Chondrocyte (in vitro differentiated cells): ENCODE measurements at places on chromosomes 12 and 14.

DNA sequence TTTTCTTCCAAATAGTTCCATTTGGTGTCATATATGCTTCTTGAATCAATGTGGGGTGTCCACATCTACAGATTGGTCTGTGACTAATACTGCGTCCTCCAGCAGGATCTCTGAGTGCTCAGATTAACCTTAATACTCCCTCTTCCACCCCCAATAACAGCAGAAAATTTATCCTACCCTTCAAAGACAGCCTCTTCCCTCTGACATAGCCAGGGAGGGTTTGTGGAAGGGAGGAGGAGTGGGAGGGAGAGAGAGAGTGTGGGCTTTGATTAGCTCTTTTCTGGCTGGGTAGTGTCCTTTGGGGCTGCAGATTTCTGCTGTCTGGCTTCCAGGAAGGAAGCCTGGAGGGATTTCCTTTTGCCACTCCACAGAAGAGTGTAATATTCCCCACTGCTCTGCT, 220.7 kb downstream of the TTC6 start:
- H3K4me3 ChIP-seq = no peak overlapping the region
- H3K4me1 ChIP-seq = peaks cover 17% of the 10 kb centered on the region
- H3K27ac ChIP-seq = no peak overlapping the region
- peaks cover 13% of the 10 kb centered on the region for H3K27me3 ChIP-seq

- peak overlapping the region; percentile 92 for H3K4me3 ChIP-seq
- no peaks in the 10 kb centered on the region for H3K36me3 ChIP-seq
- H3K27me3 ChIP-seq = peaks cover 7% of the 10 kb centered on the region
- peak; percentile 95 for DNase-seq
- peaks cover 20% of the 10 kb centered on the region for H3K4me1 ChIP-seq
- peak overlapping the region; percentile 86 for H3K27ac ChIP-seq
These were observed 771 bp downstream of the DAAM1 start for GRCh38 chr14:59189091-59189785.

- no peaks in the 10 kb centered on the region for H3K36me3 ChIP-seq
- no peak overlapping the region for H3K27ac ChIP-seq
- peaks cover 3% of the 10 kb centered on the region for H3K4me1 ChIP-seq
- H3K4me3 ChIP-seq = no peak overlapping the region
- H3K27me3 ChIP-seq = peaks cover 9% of the 10 kb centered on the region
These were observed 144.7 kb upstream of the RFLNA start for GRCh38 chr12:124150168-124150567.

DNA sequence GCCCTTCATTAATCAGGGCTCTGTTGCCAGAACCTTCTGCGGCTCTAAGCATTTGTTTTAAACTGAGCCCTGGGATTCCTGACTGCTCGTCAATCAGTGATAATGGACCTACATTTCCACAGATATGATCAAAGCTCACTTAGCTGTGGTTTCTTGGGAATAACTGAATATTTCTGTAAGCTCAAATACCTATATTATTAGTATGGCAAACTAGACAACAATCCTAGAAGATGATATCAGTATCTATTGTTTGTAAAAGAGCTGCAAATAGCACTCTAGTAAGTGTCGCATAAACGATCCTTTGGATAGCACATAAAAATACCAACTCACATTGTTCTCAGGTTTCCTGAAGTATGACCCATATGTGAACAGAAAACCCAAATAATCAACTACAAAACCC, 150.4 kb downstream of the PPM1H start:
- no peaks in the 10 kb centered on the region for H3K27me3 ChIP-seq
- peaks cover 5% of the 10 kb centered on the region for H3K36me3 ChIP-seq
- no peak overlapping the region for H3K27ac ChIP-seq
- peaks cover 26% of the 10 kb centered on the region for H3K4me1 ChIP-seq
- no peak for DNase-seq
- H3K4me3 ChIP-seq = no peak overlapping the region

GRCh38 chr14:44287858-44288257, 219.2 kb downstream of the FSCB start:
- no peak for DNase-seq
- no peaks in the 10 kb centered on the region for H3K4me1 ChIP-seq
- peaks cover 18% of the 10 kb centered on the region for H3K27me3 ChIP-seq
- no peak overlapping the region for H3K27ac ChIP-seq
- no peak overlapping the region for H3K4me3 ChIP-seq

- no peaks in the 10 kb centered on the region for H3K4me1 ChIP-seq
- DNase-seq = no peak
- no peak overlapping the region for H3K4me3 ChIP-seq
- peaks cover 16% of the 10 kb centered on the region for H3K27me3 ChIP-seq
These were observed 24.3 kb upstream of the FOXG1 start for GRCh38 chr14:28742171-28742846.

- peaks cover 4% of the 10 kb centered on the region for H3K27me3 ChIP-seq
- no peak overlapping the region for H3K4me3 ChIP-seq
- no peaks in the 10 kb centered on the region for H3K36me3 ChIP-seq
- DNase-seq = no peak
- H3K4me1 ChIP-seq = peaks cover 26% of the 10 kb centered on the region
- no peak overlapping the region for H3K27ac ChIP-seq
These were observed 148.7 kb upstream of the KRR1 start for GRCh38 chr12:75660107-75660530.

DNA sequence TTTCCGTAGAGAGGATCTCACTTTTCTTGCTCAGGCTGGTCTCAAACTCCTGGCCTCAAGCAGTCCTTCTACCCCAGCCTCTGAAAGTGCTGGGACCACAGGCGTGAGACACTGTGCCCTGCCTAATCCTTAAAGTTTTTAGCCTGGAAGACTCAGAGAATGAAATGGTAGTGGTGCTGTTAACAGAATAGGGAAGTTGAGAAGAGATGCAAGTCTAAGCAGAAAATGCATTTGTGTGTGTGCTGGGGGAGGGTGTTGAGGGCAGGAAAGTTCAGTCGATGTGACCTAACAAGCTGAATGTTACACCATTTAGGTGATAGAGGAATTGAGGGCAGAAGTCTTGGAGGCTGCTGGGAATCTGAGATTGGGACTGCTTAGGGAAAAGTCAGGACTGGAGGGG, 6.9 kb upstream of the TUBA1A start:
- H3K27ac ChIP-seq = no peak overlapping the region
- no peaks in the 10 kb centered on the region for H3K27me3 ChIP-seq
- DNase-seq = no peak
- H3K4me3 ChIP-seq = no peak overlapping the region

DNA sequence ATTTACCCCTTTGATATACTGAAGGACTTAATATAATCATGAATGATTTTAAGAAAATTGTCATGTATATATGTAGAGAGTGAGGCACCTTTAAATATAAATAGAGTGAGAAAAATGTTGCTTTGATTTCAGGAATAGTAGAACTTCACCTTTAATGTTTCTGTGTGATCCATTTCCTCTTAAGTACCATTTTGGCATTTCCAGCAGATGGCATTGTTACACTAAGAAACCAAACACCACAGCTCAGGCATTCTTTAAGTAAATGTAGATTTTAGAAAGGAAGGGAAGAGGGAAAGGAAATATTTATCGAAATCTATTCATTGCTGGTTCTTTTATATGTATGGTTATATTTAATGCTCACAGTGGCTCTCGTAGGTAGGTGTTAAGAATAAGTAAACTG, 556.7 kb upstream of the FBXO33 start:
- H3K4me1 ChIP-seq = no peaks in the 10 kb centered on the region
- peaks cover 4% of the 10 kb centered on the region for H3K27me3 ChIP-seq
- no peak overlapping the region for H3K4me3 ChIP-seq
- no peak for DNase-seq
- H3K27ac ChIP-seq = no peak overlapping the region

DNA sequence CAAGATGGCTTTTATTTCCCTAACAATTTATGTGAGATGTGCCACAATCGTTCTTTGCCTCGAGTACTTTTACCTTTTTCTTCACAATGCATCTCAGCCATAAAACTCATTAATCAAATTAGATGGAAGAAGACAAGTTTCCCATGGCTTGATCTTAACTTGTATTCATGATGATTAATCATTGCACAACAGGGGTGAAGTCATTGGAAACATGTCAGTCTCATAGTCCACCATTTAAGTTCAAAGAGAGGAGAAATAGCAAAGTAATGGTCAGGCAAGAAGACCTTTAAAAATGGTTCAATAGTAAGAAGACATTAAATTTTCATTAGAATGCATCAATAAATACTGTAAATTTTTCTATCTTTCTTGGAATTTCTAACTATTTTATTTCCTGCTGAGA, 136.3 kb downstream of the FOXG1 start:
- H3K4me3 ChIP-seq = no peak overlapping the region
- no peaks in the 10 kb centered on the region for H3K36me3 ChIP-seq
- H3K27ac ChIP-seq = no peak overlapping the region
- peaks cover 3% of the 10 kb centered on the region for H3K27me3 ChIP-seq

GRCh38 chr12:39412210-39412609, 30.7 kb downstream of the KIF21A start:
- H3K4me3 ChIP-seq = no peak overlapping the region
- H3K36me3 ChIP-seq = no peaks in the 10 kb centered on the region
- no peak for DNase-seq

- H3K4me3 ChIP-seq = no peak overlapping the region
- DNase-seq = no peak
- H3K36me3 ChIP-seq = peaks cover 1% of the 10 kb centered on the region
- H3K27ac ChIP-seq = no peak overlapping the region
- peaks cover 22% of the 10 kb centered on the region for H3K27me3 ChIP-seq
- H3K4me1 ChIP-seq = peaks cover 19% of the 10 kb centered on the region
These were observed 57.0 kb upstream of the FBRSL1 start for GRCh38 chr12:132432721-132433577.

- H3K4me3 ChIP-seq = no peak overlapping the region
- H3K27ac ChIP-seq = no peak overlapping the region
- no peaks in the 10 kb centered on the region for H3K27me3 ChIP-seq
- DNase-seq = no peak
- no peaks in the 10 kb centered on the region for H3K4me1 ChIP-seq
These were observed 174.2 kb downstream of the SSPN start for GRCh38 chr12:26369588-26369987.

DNA sequence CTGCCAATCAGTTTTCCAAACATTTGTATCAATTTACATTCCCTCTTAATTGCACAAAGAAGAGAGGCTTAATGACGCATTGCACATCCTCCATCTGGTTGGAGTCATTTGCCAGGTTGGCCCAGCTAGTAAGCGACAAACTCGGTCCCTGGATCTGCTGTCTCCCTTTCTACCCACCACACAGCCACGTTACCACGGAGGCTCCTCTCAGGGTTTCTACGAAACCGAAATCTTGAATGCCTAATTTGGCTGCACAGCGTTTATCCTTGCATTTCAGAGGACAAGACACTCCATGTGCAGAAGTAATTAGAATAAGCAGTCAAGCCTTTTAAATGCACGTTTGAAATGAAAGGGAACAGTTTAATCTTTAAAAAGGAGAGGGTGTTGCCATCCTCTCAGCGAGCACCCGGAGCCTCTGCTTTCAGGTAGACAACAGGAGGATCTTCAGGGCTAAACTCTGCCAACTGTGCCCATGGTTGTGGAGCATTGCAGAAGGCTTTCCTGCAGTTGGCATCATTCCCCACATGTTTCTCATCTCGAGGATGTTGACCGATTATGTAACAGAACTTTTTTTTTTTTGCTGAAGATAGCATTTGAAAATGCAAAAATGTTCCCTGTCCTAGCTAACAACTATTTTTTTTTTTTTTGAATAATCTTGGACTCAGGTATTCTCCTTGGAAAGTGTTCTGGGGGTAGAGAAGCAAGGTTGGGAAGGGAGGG, 37.8 kb downstream of the SLC24A4 start:
- peaks cover 6% of the 10 kb centered on the region for H3K4me1 ChIP-seq
- no peaks in the 10 kb centered on the region for H3K36me3 ChIP-seq
- H3K27ac ChIP-seq = no peak overlapping the region
- no peak overlapping the region for H3K4me3 ChIP-seq

DNA sequence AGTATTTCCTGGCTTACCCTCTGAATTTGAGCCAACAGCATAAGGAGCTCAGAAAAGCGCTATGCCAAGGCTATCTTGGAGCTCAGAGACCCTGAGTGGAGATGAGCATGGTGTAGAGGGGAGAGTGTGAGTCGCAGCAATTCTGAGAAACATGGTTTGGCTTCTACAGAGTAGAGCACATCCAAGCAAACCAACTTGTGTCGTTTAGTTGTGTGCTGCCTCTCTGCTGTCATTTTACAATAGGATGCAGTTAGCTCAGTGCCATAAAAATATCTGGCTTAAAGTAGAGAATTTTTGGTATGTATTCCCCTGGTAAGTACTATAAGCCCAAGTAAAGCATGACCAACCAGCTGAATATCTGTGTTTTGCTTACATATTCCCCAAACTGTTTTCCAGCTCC, 249.2 kb downstream of the TRHDE start:
- no peaks in the 10 kb centered on the region for H3K36me3 ChIP-seq
- no peak for DNase-seq
- no peak overlapping the region for H3K27ac ChIP-seq
- H3K4me3 ChIP-seq = no peak overlapping the region
- no peaks in the 10 kb centered on the region for H3K27me3 ChIP-seq

GRCh38 chr12:7282844-7283243, 21.0 kb upstream of the ACSM4 start:
- DNase-seq = no peak
- H3K27me3 ChIP-seq = no peaks in the 10 kb centered on the region
- no peak overlapping the region for H3K27ac ChIP-seq
- H3K4me3 ChIP-seq = no peak overlapping the region
- no peaks in the 10 kb centered on the region for H3K4me1 ChIP-seq

DNA sequence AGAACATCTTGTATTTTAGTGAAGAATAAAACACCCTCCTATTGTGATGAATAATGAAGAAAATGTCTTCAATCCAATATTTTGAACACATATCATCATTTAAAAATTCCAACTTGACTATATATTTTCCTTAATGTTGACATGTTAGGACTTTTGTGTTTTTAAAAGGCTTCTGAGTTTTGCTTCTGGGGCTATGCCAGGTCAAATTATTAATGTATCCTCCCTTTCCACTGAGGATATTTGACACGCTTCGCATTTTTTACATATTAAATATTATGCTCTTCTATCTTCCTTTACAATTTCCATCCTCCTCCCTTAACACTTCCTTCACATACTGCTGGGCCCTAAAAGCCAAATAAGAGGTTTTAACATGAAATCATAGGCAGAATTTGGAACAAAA, 20.6 kb downstream of the RERG start:
- peaks cover 12% of the 10 kb centered on the region for H3K36me3 ChIP-seq
- DNase-seq = no peak
- H3K27me3 ChIP-seq = no peaks in the 10 kb centered on the region

DNA sequence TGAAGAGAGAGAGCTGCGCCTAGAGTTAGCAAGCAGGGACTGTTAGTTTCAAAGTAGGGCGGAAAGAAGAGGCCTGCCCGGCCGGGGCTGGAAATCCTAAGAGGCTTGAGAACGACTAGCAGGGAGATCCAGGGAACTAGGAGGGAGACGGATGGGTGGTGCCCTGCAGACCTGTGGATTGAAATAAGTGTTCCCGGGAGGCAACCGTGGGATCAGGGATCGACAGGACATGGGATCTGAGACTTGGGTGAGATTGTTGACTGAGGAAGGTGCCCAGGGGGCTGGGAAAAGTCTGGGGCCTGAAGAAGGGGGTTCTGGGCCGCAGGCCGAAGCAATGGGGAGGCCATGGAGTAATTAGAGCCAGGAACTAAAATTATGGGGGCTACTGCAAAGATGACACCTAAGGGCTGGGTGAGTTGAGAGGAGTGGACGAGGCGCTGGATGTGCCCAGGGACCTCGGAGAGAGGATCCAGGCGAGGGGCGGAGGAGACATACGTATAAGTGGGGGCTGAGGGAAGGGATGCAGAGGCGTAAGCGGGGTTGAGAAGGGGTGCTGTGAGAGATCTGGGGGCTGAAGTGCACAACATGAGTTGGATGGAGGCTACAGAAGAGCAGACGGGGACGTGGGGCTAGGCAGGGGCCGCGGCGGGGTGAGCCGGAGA, 635 bp downstream of the LTA4H start:
- H3K27ac ChIP-seq = no peak overlapping the region
- DNase-seq = no peak
- H3K4me1 ChIP-seq = no peaks in the 10 kb centered on the region
- no peaks in the 10 kb centered on the region for H3K36me3 ChIP-seq
- H3K27me3 ChIP-seq = no peaks in the 10 kb centered on the region

- DNase-seq = no peak
- no peak overlapping the region for H3K4me3 ChIP-seq
- H3K4me1 ChIP-seq = no peaks in the 10 kb centered on the region
These were observed 15.8 kb upstream of the CFAP54 start for GRCh38 chr12:96473394-96474093.
